AG09319 (cell line): ENCODE measurements at places on chromosomes 2 and 18.

DNA sequence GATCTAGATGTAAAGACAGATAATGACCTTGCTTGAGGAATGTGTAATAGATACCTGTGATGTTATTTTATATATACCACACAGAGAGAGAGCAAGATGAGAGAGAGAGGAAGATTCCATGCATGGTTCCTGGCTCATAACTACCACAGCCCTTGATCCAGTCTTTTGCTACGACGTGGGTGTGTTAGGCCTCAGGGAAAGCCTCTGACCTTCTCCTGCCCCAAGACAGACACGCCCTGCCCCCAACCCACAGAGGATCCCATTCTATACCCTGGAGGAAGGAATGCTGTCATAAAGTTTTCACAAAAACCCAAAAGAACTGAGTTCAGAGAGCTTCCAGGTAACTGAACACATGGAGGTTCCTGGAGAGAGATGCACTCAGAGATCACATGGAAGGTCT lies 193.1 kb downstream of the ZEB2 start:
- DNase-seq: no peak

- no peak for DNase-seq
Observed at GRCh38 chr2:43193652-43194120, 32.7 kb downstream of the ZFP36L2 start.

DNA sequence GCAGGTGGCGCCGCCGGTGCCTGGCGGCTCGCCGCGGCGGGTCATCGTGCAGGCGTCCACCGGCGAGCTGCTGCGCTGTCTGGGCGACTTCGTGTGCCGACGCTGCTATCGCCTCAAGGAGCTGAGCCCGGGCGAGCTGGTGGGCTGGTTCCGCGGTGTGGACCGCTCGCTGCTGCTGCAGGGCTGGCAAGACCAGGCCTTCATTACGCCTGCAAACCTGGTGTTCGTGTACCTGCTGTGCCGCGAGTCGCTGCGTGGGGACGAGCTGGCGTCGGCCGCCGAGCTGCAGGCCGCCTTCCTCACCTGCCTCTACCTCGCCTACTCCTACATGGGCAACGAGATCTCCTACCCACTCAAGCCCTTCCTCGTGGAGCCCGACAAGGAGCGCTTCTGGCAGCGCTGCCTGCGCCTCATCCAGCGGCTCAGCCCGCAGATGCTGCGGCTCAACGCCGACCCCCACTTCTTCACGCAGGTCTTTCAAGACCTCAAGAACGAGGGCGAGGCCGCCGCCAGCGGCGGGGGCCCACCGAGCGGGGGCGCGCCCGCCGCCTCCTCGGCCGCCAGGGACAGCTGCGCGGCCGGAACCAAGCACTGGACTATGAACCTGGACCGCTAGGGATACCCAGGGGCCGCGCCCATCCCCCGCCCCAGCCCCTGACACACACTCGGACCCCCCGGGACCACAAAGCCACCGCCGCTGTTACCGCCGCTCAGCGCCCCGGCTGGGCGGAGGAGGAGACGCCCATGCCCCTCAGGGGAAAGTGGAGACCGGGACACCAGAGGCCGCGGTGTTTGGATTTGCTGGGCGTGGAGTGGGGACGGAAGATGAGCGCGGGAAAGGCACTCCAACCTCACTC lies 1.1 kb downstream of the CDK5R2 start:
- no peak for DNase-seq

DNA sequence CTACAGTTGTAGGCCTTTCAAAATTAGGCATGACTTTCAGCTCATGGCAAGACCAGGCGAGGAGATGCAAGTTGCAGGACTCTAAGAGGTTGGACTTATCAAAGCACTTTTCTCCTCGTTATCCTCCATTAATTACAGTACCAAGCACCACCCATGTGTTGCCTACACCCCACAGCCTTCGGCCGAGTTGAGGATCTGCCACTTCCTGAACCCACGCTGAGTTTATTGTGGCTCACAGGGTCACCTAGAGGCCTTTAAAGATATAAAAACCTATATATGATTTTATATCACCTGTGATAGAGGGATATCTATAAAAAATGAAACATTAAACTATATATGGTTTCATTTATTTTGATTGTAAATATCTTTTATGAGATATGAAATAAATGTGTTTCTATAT lies 2.6 kb downstream of the UGT1A10 start:
- no peak for DNase-seq

DNA sequence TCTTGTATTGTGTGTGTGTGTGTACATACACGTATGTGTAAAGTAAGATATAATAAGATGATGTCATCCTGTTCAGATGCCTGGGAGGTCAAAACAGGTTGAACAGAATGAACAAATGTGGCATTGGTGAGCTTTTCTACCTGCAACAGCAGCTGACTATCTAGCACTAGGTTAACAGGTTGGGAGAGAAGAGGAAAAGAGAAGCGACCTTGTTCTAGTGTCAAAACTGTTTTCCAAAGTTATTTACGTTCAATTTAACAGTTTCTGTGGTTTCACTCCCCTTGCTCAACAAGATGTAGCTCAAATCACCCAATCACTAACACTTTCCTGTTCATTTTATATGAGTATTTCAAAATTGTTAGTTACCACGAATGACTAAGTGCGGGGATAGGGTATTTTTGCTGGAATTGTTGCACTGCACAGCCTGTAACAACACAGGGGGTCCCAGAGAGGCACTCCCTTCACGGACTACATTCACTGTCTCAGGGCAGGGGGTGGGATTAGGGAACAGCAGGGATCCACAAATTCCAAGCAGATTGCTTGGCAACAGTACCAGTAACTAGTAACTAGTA lies 67.5 kb upstream of the DTNB start:
- no peak for DNase-seq

DNA sequence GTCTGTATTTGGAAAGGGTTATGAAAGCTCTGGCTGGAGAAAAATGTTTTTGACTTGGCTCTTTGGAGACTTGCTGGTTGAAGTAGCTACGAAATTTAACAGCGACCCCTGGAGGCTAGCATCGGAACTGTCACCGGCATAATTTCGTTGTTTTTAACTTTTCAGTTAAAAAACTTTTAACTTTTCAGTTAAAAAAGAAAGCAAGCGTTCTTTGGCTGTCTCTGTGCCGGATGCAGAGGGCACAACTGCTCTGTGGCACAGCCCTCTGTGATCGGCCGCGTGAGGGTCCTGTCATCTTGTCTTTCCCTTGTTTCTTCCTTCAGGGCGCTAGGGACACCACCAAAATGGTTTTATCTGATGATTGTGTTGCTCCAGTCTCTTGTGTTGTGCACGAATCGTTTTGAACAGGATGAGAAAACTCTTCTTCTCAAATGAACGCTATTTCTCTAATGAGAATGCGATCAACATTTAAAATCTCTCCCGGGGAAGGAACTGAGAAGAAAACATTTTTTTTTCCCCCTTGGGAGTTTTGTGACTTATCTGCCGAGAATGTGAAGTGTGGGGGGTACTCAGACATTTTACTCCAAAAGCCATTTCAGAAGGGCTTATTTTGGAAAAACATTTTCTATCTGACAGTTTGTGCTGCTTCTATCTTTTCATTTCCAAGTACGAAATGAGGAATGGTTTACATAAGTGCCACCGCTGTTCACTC lies 57.1 kb downstream of the ADCYAP1 start:
- DNase-seq: peak; percentile 11

- no peak for DNase-seq
Observed at GRCh38 chr18:22455425-22456115, 37.9 kb upstream of the CTAGE1 start.

- no peak for DNase-seq
Observed at GRCh38 chr2:118309946-118310680, 221.8 kb downstream of the INSIG2 start.

- no peak for DNase-seq
Observed at GRCh38 chr2:240603081-240603835, 16.7 kb downstream of the CAPN10 start.

DNA sequence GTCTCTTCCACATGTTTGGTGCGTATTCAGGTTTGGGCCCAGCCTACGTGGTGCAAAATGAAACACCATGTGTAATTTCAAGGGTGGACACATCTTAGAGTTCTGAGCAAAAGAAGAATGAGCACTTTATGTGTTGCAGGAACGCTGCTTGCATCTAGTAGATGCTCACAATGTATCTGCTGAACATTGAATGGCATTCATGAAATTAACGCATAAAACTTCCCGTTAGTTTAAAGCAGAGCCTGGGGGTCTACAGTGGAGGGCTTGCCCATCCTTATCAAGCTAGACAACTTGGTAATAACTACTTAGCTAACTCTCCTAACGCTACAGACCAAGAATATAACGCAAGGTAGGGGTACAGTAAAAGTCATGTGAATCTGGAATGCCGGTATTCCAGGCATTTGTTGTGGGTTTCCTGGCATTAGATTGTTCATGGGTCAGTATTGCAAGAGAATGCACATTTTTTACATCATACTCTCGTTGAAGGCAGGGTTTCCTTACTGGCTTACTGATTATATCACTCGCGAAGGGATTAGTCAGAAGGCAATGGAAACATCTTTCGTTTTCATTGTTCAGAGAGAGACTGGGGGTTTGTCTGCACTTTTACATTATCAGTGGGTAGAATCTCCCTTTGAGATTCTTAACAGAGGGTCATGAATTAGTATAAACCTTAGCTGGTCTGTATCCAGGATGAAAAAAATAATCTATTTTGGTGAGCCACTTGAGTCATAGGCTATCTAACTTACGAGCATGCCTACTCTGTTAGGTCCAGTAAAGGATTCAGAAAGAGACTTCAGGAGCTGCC lies 229.5 kb upstream of the EPAS1 start:
- DNase-seq: peak; percentile 94

DNA sequence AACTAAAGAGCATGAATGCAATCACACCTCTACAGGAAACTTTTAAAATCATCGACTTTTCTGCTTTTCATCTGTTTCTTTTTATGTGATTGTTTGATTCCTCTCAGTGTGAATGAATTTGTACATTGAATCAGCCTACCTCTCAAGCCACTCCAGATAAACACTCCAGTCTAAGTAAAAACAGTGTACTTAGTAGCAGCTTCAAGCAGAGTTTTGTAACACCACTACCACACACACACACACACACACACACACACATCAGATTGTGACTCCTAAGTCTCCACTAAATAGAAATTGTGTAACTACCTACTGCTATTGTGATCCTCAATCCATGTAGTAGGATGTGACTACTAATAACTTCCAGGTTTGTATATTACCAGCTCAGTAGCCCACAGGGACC lies 65.3 kb upstream of the EPB41L5 start:
- no peak for DNase-seq

DNA sequence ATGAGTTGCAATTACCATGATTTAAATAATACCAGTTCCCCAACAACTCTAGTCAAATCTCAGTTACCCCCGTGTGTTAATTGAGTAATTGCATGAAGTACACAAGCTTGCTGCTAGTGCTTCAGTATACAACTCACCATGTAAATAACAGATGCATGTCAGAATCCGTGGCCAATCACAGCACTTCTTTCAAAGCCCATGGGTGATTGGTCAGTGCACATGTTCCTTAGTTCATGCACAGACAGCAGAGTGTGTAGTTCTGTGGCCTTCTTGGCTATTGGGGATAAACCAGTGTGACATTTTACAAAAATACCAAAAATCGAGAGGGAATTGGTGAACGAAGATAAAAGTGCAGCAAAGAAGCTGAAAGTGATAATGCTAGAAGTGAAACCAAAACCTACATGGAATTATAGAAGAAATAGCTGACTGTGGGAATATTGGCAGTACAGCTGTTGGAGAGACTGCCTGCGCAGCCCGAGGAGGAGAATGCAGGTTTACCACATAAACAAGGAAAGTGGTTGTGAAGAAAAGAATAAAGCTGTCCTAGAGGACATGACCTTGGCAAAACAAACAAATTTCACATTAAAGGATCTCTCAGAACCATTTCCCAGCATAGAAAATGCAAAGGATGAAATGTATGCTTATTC lies 59.4 kb downstream of the NEDD4L start:
- DNase-seq: no peak
